Stimulated activated CD8-positive, alpha-beta memory T cell treated with anti-CD3 and anti-CD28 coated beads, Interleukin-7, amount 100 ng/mL, for 1 hour (primary cell): ENCODE measurements at places on chromosomes 11 and 22.

DNA sequence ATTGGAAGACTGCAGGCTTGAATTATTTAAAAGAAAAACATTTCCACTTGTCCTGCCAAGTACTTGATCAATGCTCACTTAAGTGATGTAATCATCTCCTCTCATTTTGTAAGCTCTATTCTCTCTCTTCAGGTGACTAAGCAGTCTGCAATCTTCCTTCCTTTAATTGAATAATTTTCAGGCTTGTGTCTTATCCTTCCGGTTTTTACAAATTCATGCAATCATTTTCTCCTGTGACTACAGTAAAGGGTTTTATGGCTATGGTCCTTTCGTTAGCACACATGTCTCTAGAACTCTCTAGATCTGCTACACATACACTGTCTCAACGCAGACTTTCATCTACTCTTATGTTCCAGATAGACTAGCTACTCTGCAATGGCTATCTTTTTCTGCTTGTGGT lies 12.6 kb upstream of the UPB1 start:
- DNase-seq = no peak

- no peak for DNase-seq
Measured at GRCh38 chr11:6670202-6670830, 12.8 kb downstream of the MRPL17 start.

GRCh38 chr22:38258895-38259294 lies 13.9 kb downstream of the TMEM184B start:
- DNase-seq = no peak

DNA sequence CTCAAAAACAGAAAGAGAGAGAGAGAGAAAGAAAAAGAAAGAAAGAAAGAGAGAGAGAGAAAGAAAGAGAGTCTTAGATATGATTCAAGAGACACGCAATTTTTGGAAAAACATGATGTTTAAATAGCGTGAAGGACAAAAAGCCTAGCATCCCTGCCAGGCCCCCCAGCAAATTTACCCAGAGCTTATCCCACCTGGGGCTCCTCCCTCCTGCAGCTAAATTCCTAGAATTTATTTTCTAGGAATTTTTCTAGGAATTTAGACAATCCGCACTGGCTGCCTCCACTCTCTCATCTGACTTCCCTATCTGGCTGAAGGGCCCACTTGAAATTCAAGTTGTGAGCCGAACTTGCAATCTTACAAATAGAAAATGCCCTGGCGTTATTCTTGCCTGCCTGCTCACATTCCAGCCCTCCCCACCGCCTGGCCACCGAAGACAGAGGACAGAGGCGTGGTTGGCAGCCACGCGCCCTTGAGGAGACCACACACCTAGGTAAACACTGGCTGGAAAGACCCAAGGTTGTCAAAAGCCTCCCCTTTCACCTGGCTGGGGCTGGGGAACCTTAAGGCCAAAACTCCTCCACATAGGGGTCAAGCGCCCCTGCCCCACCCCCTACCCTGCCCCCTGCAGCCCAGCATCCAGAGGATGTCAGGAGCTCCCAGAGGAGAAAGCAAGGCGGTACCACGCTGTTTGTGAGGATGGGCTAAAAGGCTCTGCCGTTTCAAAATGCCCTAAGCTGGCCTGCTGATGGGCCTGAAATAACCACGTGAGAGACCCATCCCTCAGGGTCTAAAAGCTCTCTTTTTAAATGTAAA lies 42.2 kb downstream of the AHNAK start:
- no peak for DNase-seq

DNA sequence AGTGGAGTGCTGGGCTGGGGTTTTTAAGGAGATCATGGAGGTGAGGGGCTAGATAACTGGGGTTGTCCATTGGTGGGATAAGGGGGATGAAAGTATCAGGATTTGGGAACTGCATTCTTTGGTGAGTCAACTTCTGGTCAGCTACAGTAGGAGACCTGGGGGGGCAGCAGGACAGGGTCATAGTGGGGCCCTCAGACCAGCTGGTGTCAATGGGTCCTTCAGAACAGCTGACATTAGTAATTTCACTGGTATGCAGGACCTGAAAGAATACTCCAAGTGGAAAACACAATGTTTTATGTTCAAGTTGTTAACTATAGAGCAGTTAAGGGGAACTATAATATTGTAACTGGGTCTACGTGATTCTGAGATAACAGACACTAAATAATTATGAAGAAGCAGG lies 2.8 kb upstream of the TTC12 start:
- no peak for DNase-seq

DNA sequence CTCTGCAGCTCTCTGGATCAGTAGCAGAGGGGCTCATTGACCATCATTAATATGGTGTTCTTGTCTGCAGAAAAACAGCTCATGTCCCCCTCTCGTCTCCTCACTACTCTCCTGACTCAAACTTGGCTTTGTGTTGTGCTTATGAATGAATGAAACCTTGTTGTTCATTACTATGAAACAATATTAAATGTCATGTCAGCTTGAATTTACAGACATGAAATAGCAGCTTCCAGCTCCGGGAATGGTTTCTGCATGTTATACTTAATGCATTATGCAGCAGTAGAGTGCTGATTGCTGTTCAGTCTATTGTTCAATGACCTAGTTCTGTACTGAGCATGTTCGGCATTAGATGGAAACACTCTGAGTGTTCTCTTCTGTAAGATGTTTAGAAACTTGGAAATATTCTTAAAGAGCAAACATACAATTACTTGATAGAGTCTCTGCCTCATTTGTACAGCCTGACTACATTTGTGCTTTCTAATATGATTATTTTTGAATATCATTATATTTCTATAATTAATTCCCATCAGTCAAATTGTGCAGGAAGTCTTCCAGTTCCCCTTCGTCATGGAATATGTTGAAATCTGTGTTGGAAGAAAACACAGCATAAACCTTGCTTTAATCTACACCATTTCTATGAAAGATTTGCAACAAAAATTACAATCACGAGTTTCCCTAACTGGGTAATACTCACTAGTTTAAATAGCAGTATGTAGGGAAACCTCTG lies 340.4 kb downstream of the SOX6 start:
- DNase-seq = no peak

- DNase-seq = no peak
Measured at GRCh38 chr11:118215765-118216164, 9.0 kb downstream of the JAML start.

DNA sequence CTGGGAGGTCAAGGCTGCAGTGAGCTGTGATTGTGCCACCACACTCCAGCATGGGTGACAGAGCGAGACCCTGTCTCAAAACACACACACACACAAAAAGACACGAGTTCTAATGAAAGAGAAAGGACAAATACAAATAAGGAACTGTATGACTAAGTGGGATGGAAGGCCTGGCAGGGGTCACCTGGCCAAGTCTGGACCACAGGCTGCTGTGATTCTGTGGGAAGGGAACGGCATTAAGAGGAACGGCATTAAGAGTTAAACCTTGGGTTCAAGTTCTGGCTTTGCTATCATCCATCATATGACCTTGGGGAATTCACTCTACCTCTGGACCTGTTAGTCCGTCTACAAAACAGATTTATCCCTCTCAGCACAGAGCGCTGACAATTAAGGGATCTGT lies 47.7 kb downstream of the LRFN4 start:
- no peak for DNase-seq

- DNase-seq = no peak
Measured at GRCh38 chr22:46462726-46463371, 74.6 kb downstream of the CELSR1 start.

- no peak for DNase-seq
Measured at GRCh38 chr22:28505416-28506149, 174.1 kb downstream of the TTC28 start.

- DNase-seq = no peak
Measured at GRCh38 chr11:10693509-10694081, at the start of gene IRAG1. IRAG1 (minus strand) TSS chr11:10693755; CDS start chr11:10693602, 153 bp downstream.

- DNase-seq = no peak
Measured at GRCh38 chr22:49211176-49211575, 616.5 kb downstream of the BRD1 start.

DNA sequence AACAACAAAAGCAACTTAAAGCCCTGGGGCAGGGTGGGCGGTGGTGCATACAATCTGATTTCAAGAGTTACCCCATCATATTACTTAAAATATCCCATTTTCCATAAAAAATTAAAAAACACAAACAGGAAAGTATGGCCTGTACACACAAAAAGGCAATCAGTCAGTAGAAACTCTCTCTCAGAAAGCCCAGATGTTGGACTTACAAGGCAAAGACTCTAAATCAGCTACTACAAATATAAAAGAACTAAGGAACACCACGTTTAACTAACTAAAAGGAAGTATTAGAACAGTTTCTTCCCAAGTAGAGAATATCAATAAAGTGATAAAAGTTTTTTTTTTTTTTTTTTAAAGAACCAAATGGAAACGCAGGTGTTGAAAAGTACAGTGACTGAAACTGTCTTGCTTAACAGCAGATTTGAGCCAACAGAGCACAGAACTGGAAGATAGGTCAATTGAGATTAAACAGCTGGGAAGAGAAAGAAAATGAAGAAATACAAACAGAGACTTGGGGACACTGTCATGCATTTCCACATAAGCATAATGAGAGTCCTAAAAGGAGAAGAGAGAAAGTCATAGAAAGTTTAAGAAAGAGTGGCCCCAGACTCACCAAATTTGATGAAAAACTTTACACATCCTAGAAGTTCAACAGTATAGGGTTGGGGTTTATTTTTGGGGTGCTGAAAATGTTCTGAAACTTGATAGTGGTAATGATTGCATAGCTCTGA lies 8.6 kb downstream of the SC5D start:
- DNase-seq = no peak

- DNase-seq = no peak
Measured at GRCh38 chr22:48936391-48936790, 891.3 kb downstream of the BRD1 start.

- no peak for DNase-seq
Measured at GRCh38 chr22:47395481-47395880, 633.0 kb downstream of the TBC1D22A start.

- no peak for DNase-seq
Measured at GRCh38 chr22:32761251-32761903, 40.1 kb upstream of the TIMP3 start.

- peak; percentile 44 for DNase-seq
Measured at GRCh38 chr11:66289548-66290329, 796 bp upstream of the YIF1A start.

DNA sequence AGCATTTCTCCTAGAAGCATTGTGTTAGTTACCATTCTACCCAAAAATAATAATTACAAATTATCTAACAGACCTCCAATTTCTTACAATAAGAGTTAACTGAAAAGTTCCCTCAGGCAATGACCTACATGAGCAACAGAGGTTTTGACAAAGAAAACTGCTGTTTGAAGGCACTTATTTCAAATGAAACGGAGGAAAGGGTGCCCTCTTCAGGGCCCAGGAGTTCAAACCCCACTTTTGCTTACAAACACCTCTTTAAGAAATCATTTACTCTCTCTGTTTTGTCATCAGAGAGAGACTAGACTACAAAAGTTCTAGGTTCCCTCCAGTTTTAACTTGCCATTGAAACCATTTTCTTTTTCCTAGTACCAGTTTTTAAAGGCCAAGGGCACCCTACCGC lies 56.7 kb downstream of the AMBRA1 start:
- no peak for DNase-seq

DNA sequence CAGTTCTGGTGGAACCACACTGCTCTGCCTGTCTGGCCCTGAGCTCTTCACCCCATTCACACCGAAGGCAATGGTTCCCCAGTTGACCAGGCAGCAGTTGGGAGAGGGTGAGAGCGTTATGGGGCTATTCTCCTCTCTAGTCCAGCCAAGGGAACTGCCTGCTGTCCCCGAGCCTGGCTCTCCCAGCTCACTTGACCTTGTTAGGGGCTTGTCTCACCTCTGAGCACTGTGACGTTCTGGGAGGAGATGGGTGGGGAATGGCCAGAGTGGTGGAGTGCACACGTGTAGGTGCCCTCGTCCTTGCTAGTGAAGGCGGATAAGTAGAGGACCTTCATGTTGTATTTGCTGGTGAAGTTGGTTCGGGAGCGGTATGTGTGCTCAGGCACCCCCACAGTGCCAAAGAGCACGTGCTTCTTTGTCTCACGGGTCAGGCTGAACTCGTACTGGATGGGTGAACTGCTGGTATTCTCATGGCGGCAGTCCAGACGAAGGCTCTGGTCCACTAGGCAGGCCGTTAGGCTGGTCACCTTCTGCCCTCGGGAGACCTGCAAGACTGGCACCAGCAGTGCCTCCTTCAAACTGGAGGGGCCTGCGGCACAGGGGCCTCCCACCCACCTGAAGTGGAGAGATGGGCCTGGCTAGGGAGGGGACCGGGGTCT lies 3.0 kb downstream of the THY1 start:
- no peak for DNase-seq

DNA sequence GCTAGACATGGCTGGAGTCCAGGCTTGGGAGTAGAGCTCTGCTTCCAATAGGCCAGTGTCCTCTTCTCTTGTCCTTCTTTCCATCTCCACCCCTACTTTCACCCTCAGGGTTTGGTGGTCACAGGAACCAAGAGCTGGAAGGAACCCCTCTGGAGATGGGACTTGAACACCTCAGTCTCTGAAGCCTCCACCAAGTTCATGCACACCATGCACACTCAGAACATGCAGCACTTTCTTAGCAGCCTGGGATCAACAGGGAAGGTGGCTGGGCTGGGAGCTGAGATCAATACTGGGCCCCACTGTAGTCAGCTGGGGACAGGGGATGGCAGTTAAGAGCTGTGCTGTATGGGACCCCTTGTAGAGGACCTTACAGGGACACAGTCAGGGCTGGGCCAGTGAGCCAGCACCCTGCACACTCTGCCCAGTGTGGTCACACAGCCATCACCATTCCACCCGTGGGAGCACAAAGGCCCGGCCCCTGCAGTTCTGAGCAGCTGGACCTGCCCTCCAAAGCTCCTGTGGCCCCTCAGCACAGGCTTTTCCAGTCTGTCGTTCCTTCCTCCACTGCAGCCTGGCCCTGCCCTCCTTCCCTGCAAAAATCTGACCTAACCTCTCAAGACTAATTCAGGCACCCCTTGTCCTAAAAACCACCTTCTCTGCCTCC lies 47.7 kb downstream of the GAB4 start:
- no peak for DNase-seq

- no peak for DNase-seq
Measured at GRCh38 chr11:33980897-33981296, 70.6 kb upstream of the CAPRIN1 start.

- no peak for DNase-seq
Measured at GRCh38 chr11:111327908-111328624, 29.7 kb downstream of the POU2AF3 start.
